ENCODE measurements at places on chromosomes 7 and 10.

DNA sequence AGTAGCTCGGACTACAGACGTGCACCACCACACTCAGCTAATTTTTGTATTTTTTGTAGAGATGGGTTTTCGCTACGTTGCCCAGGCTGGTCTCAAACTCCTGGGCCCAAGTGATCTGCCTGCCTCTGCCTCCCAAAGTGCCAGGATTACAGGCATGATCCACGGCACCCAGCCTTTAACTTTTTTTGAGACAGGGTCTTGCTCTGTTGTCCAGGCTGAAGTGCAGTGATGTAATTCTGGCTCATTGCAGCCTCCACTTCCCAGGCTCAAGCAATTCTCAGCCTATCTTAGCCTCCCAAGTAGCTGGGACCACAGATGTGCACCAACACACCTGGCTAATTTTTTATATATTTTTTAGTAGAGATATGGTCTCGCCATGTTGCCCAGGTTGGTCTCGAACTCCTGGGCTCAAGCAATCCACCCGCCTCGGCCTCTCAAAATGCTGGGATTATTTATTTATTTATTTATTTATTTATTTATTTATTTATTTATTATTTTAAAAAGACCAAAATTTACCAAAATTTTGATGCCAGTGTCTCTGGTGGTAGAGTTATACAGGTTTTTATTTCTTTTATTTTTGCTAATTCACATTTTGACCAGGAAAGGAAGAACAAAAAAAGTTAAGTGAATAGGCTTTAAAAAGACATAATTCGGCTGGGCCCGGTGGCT is 25.0 kb upstream of the ATP6V0A4 start:
- DNase-seq, result no peak

DNA sequence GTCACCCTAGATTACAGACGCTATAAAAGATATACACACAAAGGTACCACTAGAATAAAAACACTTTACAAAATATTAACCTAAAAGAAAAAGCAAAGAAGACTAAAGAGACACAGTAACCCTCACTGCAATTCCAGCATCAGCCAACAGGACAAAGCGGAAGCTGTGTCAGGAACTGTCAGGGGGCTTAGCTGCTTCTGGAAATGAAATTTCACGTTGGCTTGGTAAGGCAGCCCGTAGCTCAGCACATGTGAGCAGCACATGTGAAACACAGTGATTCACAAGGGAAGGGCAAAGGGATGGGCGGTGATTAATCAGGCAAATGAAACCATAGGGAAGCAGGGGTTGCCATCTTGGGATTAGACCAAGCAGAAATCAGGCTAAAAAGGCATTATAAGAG is 195.4 kb downstream of the MGMT start:
- DNase-seq, result peak; percentile 7

DNA sequence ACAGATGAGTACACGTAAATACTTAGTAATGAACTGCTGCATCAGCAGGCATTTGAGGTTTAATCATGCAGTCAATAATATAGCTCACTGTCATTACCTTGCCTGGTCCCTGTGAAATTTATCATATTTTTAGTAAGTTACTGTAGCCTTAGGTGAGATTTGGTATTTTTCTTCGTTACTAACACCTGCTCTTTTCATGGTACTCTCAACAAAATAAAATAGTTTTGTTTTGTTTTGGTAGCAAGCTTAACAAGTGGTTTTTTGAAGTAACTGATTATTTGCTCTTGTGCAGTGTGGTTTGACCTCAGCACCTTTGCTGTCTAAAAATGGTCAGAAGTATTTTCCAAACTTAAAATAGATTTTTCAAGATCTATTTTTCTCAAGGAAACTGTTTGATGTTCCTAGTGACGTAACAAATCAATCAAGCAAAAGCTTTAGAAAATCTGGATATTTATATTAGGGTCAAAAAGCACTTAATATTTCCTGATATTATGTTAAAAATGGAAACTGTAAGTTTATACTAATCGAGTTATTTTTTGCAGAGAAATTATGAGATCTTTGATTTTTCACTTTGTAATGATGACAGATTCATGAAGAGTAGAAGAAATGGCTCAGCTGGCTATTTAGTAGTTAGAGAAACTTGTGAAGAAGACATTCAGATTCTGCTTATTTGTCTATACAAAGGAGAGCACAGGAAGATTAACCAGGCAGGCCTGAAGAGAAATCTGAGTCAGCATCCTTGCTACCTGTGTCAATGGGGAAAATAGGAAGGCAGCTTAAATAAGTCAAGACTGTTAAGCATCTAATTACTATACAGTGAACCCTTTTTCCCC is 21.0 kb upstream of the RPA3 start:
- no peak for DNase-seq

DNA sequence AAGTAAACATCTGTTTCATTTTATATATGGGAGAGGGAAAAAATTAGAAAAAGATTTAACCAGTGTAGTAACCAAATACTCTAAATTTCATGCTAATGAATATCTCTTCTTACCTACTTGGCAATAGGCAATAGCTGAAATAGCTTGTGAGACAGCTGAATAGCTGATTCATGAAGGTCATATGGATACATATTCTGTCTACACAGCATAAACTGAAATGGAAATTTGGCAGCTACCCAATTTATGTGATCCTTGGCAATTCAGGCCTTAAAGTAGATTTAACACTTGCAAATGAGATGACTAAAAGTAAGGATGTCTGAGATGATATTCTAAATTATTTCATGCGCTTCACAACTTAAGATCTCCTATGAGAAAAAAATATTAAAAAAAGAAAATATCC is 261.2 kb upstream of the SEMA3A start:
- DNase-seq, result peak; percentile 28

GRCh38 chr10:29256019-29256418 is 32.9 kb upstream of the LYZL1 start:
- DNase-seq, result no peak

GRCh38 chr7:96436880-96437279 is 115.0 kb upstream of the SLC25A13 start:
- DNase-seq, result no peak

GRCh38 chr10:118914629-118915028 is 114.9 kb upstream of the NANOS1 start:
- DNase-seq, result no peak

GRCh38 chr7:132815696-132816311 is 239.5 kb upstream of the PLXNA4 start:
- peak; percentile 16 for DNase-seq

DNA sequence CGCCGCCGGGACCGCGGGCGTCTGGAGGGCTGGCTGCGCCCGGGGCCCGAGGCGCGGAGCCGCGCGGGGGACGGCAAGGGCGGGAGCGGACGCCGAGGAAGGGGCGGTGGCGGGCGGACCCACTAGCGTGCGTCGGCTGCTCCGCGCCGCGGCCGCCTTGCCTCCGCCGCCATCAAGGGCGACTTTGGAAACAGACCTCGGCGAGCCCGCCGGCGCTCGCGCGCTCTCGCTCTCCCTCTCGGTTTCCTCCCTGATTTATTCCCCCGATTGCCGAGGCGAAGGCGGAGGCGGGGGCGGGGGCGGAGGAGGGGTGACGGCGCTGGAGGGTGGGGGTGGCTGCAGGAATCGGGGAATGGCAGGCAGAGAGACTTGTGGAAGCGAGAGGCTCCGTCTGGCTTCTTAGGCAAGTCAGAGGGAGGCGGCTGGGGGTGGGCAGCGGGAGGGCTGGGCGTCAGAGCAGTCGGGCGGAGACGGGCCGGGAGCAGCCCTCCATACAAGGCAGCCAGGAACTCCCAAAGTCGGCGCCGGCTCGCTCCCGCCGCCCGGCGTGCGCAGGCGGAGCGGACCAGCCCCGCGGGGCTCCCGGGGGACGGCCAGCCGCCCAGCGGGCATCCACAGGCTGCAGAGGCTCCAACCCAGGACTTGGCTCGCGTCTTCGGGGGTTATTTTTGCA is at the start of gene CACNA2D1:
Gene CACNA2D1 (minus strand): TSS at position 231 of the 673 bp plus-strand sequence.
- DNase-seq, result peak; percentile 88

- peak; percentile 20 for DNase-seq
Measured at GRCh38 chr7:34451923-34452322, 206.1 kb upstream of the NPSR1 start.

DNA sequence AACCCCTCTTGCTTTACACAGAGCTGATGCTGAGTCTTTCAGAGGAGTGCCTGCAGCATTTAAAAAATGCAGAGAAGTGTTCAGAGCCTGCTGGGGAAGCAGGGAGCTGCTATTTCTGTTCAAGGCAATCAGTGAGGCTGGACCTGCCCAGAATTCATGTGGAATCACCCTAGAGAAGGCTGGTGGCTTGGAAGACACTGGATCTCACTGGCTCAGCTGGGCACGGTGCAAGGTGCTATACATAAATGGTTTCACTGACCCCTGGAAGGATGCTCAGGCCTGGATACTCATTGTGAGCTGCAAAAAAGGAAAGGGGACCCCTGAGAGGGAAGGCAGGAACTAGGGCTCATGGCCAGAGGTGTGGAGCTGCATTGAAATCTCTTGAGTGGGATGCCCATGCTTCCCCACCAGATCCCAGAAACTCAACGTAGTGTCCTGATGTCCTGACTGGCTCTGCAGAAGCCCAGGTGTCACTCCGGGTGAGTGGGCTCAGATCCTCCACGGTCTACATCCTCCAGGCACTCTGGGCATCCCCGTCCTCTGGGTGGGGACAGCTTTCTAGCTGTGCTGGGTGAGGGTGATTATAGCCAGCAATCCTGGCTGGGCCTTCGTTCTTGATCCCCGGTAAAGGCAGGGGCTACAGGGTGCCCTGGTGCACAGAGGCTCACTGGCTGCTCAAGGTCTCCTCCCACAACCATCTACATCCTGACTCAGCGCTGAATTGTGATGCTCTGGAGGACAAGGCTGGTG is 77.2 kb upstream of the TNS3 start:
- DNase-seq, result no peak

DNA sequence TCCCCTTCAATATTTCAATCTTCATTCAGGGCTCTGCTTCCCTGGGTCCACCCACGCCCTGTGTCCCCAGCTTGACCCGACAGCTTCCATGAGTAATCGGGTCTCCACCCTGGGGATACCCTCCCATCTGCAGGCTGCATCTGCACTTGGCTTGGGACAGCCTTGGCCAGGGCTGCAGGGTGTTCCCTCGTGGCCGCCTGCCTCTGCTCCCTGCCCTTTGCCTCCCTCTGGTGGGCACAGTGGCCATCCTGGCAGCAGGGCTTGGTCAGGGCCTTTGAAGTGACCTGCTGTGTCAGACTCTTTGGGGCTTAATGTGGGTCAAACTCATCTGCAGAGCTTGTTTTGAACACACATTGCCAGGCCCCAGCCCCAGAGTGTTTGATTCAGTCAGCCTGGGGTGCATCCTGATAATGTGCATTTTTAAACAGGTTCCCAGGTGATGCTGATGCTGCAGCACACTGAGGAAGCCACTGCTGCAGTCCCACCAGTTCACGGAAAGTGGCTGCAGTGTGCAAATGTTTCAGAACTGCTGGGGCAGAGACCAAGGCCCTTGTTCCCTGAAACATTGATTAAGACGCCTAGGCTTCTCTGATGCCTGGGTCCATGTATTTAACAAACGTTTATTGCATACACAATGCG is 80.7 kb upstream of the SEC61G start:
- DNase-seq, result peak; percentile 89

GRCh38 chr10:119327096-119327745 is 119.8 kb downstream of the GRK5 start:
- DNase-seq, result no peak

- no peak for DNase-seq
Measured at GRCh38 chr10:43385412-43386004, 14.1 kb downstream of the FXYD4 start.

DNA sequence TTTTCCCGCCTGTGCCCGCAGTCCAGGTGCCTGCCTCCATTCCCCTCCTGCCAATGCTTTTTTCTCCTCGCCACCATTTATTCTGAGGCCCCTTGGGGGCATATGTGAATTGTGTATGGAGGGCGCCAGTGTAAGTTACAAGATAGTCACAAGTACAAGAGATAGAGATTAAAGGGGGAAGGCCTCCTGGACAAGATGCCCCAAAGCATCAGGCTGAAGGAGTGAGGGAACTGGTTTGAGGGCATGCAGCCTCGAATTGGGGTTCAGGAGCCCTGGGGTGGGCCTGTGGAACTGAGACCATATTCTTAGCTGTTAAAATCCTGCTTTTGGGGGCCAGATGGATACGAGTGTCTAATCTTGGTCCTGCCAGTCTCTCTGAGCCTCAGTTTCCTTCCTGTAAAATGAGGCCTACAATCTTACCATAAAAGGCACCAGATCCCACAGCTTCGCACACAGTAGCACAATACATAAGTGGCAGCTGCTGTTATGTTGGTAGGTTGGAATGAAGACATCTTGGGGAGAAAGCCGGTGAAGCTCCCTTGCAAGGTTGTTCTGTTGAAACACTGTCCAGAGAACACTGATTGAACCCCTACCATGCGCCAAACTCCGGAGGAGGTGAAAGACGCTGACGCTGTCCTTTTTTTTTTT is 545 bp upstream of the COMTD1 start:
- DNase-seq, result no peak

DNA sequence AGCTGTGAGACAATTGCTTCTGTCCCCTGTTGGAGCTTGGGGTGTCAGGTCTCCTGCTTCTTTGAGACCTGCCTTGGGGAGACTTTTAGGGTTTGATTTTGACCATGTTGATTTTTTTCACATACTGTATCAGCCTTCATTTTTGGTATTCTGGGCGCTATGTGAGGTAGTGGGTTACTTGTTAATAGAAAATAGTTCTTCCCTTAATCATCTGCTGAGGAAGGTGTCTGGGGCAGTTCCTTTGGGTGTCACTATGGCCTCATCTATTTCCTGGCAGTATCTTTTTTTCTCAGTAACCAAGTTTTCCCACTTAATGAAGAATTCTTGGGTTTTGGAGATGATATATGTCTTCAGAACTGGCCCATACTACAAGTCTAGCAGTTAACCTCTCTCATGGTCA is 4.6 kb upstream of the NOLC1 start:
- no peak for DNase-seq

DNA sequence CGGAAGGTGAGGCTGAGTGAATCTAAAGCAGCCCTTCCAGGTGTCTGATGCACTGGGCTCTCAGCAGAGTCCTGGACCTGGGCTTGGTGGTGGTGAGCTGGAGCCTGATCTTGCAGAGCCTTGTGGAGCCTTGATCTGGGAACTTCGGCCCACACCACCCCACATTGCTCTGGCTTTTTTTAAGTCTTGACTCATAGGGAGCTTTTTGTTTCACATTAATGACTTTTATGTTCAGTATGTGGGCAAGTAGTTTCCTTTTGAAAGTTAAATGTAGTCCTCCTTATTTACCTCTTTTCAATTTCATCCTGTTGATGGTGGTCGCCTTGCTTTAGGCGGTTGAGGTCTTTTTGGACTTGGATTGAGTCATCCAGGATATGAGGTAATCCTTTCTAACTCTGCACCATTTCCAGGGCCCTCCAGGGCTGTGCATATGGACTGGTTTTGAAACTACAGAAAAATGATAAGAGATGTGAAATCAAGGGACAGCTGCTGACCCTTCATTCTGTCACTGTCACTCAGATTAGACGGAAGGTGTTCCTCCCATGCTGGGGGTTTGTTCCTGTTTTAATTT is 2.9 kb upstream of the NRAP start:
- peak; percentile 33 for DNase-seq

DNA sequence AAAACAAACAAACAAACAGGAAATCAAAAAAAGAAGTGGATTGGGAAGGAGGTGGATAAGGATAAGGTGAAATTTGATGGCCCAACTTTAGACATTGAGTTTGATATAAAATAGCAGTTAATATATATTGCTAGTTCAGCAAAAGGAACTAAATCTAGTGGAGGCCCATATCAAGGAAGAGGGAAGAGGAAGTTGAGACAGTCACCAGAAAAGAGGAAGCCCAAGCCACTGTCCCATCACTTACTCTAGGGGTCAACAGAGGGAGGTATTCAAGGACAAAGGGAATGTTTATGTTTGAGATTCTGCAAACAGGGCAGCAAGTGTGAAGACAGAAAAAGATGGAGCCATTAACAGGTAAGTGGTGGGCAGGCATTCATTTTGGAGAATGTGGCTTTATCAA is 3.7 kb downstream of the LAMTOR4 start:
- no peak for DNase-seq

GRCh38 chr10:85492684-85493083 is 873.9 kb downstream of the GRID1 start:
- no peak for DNase-seq
